ENCODE measurements at places on chromosomes 16 and 17.

GRCh38 chr17:50699410-50699809, 8.3 kb downstream of the ANKRD40 start:
- DNase-seq: no peak

- no peak for DNase-seq
Observed at GRCh38 chr17:32278815-32279214, 13.2 kb downstream of the RHBDL3 start.

DNA sequence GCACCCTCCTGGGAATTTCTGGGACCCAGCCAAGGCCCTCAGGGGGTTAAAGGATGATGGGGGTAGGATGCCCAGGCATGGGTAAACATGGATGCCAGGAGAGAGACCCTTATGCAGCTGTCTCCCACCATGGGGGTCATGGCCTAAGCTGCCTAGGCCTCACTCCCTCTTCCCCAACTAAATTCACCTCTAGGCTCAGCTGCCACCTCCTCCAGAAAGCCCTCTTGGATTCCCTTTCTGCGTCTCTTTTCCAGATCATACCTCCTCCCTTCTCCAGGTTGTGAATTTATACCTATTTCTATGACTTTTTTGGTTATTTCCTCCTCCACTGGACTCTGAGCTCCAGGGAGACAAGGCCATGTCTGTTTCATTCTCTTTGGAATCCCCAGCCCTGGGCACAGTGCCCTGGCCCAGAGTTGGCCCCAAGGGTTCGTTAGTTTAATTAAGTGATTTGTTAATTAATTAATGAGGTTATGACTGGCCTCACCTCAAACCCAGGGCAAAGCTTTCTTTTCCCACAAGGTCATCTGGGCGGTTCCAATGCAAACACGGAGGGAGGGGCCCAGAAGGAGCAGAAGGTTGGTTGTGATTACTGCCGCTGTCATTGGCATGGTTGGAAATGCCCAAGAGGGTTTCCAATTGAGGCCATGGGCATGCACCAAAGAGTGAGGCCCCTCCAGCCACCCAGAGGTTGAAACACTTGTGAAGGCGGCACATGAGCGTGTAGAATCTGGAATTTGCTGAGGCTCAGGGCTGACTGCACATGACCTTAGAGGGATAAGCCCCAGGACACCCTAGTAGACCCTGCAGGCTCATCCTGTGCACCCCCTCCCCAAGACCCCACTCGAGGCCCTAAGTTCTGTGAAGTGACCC, 6.9 kb upstream of the KRT17 start:
- DNase-seq: no peak

DNA sequence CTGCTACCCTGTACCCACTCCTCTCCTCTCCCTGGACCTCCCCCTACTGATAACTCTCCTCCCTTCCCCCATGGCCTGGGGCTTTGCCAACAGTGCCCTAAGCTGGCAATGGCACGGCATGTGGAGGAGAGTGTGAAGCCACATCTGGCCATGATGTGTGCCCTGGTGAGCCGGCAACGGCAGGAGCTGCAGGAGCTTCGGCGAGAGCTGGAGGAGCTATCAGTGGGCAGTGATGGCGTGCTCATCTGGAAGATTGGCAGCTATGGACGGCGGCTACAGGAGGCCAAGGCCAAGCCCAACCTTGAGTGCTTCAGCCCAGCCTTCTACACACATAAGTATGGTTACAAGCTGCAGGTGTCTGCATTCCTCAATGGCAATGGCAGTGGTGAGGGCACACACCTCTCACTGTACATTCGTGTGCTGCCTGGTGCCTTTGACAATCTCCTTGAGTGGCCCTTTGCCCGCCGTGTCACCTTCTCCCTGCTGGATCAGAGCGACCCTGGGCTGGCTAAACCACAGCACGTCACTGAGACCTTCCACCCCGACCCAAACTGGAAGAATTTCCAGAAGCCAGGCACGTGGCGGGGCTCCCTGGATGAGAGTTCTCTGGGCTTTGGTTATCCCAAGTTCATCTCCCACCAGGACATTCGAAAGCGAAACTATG, 5.2 kb downstream of the TRAF4 start:
- no peak for DNase-seq

DNA sequence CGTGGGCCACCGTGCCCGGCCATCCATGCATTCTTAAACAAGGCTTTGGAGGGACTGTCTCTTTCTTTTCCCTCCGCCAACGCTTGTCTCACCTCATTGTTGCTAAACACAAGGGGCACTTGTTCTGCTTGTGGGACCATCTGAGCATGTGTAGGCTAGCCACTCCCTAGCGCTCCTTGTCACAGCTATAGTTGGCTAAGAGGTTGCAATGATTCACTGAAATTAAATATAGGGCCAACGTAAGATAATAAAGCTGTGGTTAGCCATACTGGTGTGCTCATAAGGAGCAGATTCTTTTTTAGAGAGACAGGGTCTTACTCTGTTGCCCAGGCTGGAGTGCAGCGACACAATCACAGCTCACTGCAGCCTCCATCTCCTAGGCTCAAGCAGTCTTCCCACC, 41.2 kb downstream of the KIAA0513 start:
- DNase-seq: no peak
